Nephron progenitor cell (in vitro differentiated cells): ENCODE measurements at places on chromosomes 5 and 9.

GRCh38 chr9:94911211-94911610 lies 184.7 kb downstream of the AOPEP start:
- DNase-seq, result no peak

- no peak for DNase-seq
These were observed 529 bp upstream of the NRARP start for GRCh38 chr9:137302449-137303150.

DNA sequence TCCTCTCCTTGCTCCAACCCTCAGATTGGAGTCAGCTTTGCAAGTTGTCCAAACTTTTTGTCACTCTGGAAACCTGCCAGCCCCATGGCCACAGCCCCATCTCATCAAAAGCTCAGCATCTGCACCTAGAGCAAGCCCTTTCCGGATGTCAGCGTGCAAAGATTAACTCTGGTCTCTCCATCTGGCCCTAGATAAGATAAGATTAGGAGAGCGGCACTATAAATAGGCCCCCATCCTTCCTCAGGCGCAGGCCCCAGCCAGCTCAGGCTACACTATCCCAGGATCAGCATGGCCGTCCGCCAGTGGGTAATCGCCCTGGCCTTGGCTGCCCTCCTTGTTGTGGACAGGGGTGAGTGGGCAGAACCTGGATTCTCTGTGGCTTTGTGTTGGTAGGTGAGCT lies at the start of gene SPINK4:
Gene SPINK4 (plus strand): TSS at position 247 of the 400 bp plus-strand sequence. CDS start 42 bp downstream, at position 289.
- DNase-seq, result no peak

DNA sequence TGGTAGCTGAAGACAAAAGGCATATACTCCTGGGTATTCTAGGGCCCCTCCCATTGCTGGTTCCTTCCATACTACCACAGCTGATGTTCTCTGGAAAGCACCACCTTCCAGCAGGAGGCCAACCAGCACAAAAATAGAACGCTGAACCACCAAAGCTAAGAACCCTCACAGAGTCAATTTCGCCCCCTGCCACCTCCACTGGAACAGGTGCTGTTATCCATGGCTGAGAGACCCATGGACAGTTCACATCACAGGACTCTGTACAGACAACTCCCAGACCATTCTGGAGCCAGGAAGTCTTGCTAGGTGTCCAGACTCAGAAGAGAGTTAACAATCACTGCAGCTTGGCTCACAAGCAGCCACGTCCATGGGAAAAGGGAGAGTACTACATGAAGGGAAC lies 1851.5 kb upstream of the NUDT12 start:
- no peak for DNase-seq

DNA sequence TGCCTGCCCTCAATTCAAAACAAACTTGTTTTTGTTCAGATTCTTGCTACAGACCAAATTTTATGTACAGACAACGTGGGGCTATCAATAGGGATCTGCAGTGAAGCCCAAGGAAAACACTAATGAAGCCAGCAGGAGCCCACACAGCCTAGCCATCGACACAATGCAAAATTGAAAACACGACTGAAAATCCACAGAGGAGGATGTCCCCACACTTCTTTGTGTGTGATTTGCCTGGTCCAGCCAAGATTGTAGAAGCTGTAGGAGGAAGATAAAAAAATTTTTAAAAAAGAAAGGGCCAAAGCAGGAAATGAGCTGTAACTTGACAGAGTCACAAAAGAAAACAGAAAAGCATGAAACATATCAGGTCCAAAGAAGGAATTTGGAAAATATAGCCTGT lies 34.8 kb downstream of the HTR4 start:
- no peak for DNase-seq

- no peak for DNase-seq
These were observed 329.2 kb upstream of the CCNH start for GRCh38 chr5:87741881-87742280.

GRCh38 chr5:175772747-175773533 lies 98.4 kb upstream of the CPLX2 start:
- DNase-seq, result peak; percentile 17
